ENCODE measurements at places on chromosomes 12 and 14.
A peak's percentile ranks its signal among the peaks of the same experiment; 100 is the strongest.

- DNase-seq, result no peak
Observed at GRCh38 chr14:31243860-31244259, 36.3 kb upstream of the HECTD1 start.

GRCh38 chr14:56650979-56651378 lies 71.4 kb downstream of the TMEM260 start:
- DNase-seq, result no peak

DNA sequence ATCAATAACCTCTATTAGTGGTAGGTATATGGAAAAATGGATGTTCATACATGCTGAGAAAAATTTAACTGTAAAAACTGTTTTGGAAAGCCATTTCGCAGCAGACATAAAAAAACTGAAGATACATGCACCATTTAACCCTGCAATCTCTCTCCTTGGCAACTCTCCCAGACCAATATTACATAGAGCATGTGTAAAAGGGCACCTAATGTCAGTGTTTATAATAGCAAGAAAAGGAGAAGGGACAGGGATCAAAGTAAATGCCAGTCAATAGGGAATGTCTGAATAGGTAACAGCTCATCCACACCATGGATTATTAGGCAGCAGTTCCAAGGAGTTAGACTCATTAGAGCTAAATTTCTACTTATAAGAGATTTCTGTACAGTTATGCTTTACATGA lies 77.2 kb downstream of the BTG1 start:
- DNase-seq, result peak; percentile 36

DNA sequence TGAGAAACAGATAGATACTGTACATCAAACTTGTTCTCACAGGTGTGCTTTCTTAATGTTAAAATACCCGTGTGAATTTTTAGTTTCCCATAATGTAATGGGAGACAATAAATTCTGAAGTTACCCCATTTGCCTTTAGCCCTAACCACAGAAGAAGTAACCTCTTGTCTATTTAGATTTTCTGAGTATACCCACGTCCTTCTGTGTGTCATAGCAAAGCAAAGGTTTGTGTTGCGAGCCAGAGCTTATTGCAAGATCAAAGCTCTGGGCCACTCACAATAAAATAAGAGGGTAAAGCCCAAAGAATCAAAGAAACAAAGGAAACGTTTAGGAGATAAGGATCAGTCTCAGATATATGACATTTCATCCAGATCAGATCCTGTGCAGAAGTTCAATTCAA lies 73.9 kb downstream of the BMP4 start:
- DNase-seq, result no peak

GRCh38 chr14:101875727-101876554 lies 88.4 kb upstream of the DYNC1H1 start:
- DNase-seq, result no peak

- DNase-seq, result no peak
Observed at GRCh38 chr12:34097213-34097612, 74.9 kb downstream of the ALG10 start.

DNA sequence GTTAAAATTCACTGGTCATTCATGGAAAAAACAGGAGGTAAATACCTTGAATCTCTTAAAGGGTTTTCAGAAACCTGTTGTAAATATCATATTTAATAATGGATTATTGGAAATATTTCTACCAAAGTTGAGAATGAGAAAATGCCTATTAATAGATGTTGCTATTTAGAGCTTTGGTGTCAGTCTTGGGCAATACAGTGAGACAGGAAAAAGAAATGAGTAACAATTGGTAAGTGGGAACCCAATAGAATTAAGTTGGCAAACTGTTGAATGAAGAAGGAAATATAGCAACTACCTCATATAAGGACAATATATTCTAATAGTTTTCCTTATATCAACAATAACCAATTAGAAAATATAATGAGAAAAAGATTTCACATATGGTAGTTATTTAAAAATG lies 78.0 kb downstream of the ATF7IP start:
- no peak for DNase-seq

DNA sequence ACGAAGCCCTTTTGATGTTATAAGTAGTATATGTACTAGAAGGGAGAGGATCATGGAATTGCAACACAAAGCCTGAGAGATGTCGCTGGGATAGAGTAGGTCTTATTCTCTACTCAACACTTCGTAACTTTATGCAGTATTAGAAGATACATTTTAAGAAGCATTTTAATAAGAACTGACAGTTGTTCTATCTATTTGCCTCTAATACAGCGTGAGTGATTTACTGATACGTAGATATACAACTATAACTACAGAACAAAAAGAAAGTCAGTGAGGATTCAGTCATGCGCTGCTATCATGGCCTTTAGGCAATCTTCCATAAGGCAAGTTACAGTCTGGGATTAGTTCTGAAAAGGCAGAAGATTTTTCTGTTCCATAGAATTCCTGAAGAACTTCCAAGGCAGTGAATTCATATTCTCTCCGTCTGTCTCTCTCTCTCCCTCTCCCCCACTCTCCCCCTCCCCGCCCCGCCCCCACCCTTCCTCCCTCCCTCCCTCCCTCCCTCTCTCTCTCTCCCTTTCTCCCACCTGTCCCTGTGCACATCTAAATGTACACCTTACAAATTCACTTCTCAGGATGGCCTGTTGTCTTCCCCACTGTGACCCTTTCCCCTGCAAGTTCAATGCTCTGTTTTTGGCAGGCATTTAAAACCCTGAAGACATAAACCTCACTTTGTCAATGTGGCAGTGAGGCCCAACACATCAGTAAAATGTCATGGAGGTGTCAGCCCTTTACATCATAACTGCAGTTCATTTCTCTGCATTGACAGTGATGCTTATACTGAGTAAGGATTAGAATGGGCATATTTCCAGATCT lies 470.6 kb downstream of the EGLN3 start:
- no peak for DNase-seq

DNA sequence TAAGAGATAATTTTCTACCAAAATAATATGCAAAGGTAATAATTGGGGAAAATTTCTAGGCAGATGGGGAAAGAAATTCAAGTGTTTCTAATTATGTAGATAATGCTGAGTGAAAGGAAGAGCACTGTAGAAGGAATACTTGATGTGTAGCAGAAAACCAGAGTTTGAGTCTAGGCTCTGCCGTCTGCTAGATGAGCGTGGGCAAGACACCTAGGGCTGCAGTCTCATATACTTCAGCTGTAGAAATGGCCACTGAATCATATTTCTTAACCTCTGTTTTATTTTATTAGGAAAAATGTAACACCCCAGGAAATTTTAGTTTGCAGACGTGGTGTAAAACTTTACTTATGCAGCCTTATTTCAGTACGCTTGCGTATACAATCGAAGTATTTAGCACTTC lies 59.8 kb upstream of the SLC38A2 start:
- no peak for DNase-seq

DNA sequence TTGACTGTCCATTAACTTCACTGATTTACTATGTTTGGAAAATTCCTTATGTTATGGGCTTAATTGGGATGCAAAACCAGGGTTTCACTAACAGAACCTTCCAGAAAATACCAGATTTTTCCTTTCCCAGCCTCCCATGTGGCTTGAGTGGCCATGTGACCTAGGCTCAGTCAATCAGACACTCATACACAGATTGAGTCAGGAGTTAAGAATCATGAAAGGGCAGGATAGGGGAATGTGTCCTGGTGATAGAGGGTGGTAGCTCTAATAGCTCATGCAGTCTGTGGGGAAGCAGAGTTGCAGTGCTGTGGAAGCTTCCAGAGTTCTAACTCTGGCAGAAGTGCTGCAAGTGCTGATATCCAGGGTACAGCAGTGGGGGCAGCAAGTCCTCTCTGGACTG lies 134.1 kb upstream of the IFNG-AS1 start:
- DNase-seq, result no peak

- DNase-seq, result no peak
Observed at GRCh38 chr14:39641224-39641623, 209.0 kb upstream of the FBXO33 start.

GRCh38 chr12:104752881-104753280 lies 205.2 kb downstream of the SLC41A2 start:
- no peak for DNase-seq

- no peak for DNase-seq
Observed at GRCh38 chr14:70713511-70713916, 71.8 kb downstream of the TTC9 start.

DNA sequence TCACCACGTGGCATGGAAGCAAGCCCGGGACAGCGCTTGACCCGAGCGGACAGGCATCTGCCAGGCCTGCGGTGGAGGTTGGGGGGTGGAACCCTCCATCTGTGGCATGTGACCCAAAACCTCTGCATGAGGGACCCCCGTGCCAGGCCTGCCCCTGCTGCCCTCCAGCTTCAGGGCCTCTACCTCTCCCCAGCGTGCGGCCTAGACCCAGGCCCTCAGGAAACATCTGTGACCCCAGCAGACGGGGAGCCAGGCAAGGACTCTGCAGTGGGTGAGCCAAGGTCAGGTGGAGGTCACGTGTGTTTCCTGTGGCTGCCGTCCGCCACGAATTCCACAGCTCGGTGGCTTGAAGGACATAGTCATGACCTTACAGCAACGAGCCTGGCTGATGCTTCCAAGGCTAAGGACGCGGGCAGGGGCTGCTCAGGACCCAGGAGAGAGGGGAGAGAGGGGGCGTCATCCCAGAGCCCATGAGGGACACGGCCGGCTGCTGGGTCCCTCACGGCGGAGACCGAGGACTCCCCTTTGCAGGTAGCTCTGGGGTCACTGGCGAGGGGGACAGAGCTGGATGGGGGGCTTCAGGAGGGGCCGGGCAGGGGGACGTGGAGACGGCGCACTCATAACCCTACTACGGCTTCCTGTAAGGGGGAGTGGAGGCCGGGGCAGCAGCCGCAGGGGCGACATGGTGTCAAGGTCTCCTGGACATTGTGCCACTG lies 91.5 kb downstream of the GALNT9 start:
- DNase-seq, result no peak

DNA sequence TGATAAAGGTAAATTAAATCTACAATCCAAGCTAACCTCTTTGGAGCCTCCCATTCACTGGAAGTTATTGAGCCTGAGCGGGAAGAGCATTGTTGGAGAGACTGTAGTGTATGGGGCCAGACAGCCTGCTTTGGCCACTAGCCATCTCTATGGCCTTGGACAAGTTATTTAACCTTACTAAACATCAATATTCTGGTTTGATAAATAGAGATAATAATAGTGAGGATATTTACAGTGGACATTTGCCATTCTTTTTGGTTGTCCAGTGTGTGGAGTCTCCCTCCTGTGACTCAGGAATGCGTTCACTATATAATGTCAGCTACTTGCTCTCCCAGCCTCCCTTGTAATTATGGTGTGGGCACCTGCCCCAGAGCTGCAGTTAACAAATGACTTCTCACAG lies 216.1 kb downstream of the SLC38A4 start:
- DNase-seq, result no peak

DNA sequence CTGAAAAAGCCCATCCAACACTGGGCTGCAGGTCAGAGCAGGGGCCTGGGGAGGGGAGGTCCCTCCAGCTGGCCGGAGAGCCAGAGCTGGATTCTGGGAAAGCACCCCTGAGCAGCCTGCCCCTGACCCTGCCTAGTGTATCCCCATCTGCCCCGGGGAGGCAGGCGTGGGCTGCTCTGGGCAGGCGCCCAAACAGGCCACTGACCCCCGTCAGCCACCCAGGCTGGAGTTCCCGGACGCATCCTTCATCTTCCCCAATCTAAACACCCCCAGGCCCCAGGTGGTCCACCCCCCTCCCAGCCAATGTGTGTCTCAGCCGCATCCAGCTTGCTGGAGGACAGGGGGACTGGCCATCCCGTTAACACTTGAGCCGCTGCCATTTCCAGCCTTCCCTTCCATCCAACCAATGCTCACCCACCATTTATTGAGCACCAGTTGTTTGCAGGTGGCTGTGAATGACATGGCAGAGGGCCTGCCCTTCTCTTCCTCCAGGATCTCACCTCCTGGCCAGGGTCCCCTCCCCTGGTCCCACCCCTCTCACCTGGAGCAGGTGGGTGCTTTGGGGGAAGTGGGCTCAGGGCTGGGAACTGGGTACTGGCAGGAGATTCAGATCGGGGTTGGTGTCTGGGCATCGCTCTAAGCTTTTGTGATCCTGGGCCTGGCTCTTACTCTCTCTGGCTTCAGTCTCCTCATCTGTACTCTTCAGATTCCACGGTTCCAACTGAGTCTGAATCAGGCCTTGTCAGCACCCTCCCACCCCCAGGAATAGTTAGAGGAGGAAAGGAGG lies 743 bp upstream of the DTX1 start:
- no peak for DNase-seq

GRCh38 chr12:115507951-115508722 lies 769.4 kb downstream of the MED13L start:
- DNase-seq, result peak; percentile 22

Data from cardiac muscle cell (in vitro differentiated cells and primary cell).